ENCODE measurements at places on chromosomes 3 and 15.

GRCh38 chr15:92092289-92093105 lies 239.0 kb downstream of the SLCO3A1 start:
- DNase-seq, result no peak

GRCh38 chr15:29538044-29538443 lies 268.4 kb upstream of the NSMCE3 start:
- no peak for DNase-seq

DNA sequence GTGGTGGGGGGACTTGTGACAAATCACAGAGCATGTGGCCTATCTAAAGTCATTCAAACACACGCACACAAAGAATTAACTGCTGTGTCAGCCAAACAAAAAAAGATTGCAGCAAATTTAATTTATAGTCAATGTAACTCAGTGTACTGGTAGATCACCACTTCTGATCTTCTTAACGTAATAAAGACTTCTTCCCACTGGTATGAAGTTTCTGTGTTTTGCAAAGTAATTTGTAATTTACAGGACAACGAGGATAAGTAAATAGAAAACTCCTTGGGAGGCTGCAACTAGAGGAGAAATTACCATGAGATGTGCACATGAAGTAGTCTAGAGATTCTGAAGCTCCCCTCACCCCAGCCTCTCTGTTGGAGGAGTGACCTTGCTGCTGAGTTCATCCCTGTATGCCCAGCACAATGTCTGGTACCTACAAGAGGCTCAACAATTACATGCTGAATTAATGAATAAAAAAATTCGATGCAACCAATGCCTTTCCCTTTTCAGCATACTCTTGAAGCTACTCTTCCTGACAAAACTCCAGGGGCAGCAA lies 207.3 kb downstream of the ARRDC4 start:
- no peak for DNase-seq

- no peak for DNase-seq
Measured at GRCh38 chr3:169760479-169760878, 4.4 kb downstream of the TERC start.
